ENCODE measurements at places on chromosomes 4 and X.
A peak's percentile ranks its signal among the peaks of the same experiment; 100 is the strongest.

DNA sequence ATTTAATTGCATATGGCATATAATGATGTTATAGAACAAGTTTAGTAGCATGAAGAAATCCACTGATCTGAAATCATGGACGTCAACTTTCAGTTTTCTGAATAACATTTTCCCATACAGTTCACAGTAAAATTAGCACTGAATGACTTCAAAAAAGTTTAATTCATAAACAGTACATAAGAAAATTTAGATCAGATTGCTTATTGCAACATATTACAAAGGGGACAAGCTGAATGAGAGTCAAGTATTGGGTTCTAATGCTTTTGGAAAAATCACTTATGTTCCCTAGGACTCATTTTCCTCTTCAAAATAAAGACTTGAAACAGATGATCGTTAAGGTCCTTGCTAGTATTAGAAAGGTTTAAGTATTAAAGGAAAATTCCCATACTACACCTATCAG lies 898.3 kb upstream of the INTU start:
- no peak for DNase-seq

- DNase-seq: no peak
Measured at GRCh38 chr4:53653484-53654053, 62.3 kb upstream of the LNX1 start.

DNA sequence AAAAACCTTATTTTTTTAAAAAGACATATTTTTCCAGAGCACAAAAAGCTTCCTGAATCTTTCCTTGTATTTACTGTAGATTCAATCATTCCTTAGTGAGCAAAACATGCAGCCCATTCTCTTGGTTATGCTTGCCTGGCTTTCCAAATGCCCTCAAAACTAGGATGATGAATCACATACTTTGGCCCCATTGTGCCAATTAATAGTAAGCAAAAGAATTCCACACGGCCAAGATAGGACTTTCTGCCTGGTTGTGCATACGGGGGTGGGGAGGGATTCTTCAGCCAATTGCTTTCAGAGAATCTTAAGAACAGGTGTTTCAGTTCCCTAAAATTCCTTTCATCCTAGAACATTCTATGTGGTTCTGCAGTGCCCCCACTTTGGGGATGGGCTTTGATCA lies 7.0 kb downstream of the RAI2 start:
- DNase-seq: no peak

DNA sequence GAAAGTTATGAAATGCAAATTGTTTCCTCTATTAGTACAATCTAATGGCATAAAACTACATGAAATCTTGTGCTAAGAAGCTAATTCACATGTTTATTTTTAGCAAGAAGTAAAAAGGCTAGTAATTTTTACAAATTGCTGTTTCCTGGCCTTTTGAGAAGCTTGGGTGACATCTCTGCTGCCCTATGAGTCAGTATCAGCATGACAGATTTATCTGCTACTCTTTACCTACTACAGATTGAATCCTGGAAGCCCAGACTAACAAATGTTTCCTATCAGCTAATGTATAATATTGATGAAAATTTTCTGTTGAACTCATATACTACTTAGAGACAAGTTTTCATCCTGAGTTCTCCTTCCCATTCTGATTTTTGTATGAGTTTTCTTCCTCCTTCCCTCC lies 232.4 kb downstream of the DCTD start:
- no peak for DNase-seq

DNA sequence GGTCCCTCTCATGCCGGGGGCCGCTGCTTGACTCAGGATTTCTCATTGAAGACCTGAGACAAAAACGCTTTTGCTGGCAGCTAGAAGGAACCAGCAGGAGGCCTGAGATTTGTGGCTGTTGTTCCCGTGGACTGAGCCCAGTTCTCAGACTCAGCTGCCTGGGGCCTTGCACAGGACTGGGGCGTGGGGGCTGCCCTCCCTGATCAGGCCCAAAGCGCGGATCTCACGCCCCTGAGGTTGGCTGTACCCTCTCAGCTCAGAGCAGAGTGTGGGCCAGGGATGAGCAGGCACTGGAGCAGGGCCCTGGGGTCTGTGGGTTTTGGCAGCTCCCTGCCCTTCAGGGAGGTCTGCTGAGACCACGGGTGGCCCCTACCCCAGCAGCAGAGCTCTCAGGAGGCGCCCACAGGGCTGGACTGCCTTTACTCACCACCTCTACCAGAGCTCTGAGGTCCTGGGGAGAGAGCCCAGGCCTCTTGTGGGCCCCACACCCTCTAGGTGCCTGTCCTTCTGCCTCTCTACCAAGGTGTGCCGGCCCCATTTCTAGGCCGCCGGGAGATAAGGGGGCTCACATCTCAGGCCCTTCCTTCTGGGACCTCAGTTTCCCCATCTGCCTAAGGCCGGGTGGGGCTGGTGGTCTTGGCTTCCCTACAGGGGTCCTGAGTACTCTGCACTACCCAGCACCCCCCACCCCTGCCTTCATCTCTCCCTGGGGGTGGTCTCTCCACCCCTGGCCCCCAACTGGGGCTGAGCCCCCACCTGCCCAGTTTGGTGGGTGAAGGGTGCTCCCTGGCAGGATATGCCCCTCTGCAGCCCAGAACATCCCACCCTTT lies 5.6 kb downstream of the MSANTD1 start:
- DNase-seq: no peak

GRCh38 chr4:56666279-56666678 lies 14.8 kb downstream of the HOPX start:
- DNase-seq: no peak

- DNase-seq: no peak
Measured at GRCh38 chr4:163536091-163536490, 41.6 kb downstream of the TMA16 start.

DNA sequence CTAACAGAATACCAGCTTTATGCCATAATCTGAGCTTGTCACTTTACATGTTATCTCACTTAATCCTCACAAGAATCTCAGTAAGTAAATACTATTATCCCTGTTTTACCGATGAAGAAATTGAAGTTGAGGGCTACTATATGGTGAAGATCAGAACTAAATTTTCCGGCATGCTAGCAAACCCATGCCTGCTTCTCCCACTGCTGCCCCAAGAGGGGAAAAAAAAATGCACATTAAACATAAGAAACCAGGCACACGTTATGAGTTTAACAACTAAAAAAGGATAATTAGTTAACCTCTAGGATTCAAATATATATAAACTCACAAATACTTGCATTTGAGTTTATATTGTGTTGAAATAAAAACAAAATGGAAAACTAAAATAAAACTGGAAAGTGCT lies 10.8 kb downstream of the SLC10A7 start:
- DNase-seq: no peak

DNA sequence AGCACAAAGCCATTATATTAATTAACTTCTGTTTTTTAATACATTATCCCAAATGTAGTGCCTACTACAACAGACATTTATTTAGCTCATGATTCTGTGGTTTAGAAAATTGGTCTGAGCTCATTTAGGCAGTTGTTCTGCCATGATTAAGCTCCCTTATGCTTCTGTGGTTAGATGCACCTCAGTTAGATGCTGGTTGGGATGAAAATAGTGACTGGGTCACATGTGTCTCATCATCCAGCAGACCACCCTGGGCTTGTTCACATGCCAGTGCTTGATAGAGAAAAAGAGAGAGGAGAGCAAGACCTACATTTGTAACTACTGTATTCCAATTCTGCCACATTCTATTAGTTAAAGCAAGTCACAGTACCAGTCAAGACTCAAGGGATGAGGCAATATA lies 376.4 kb upstream of the GNPDA2 start:
- no peak for DNase-seq

GRCh38 chr4:4412641-4413372 lies 25.9 kb downstream of the NSG1 start:
- DNase-seq: no peak

DNA sequence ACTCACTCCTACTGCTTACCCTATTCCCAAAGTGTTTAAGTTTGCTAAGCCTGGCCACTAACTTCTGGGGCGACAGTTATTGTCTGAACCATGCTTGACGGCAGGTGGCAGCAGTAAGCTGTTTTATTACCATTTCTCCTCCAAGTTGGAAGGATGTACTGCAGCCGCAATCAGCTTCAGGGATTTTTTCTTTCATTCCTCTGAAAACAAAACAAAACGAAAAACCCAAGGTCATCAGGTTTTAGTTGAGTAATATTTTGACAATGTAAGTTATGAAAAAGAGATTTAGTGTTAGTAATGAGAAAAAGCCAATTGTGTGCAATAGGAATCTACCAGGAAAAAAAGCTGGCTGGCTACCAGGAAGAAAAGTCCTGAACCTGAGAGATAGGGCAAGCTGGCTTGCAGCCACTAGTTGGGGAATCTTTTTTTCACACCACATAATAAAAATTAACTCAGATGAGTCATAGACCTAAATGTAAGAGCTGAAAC lies 13.2 kb upstream of the RAB9B start:
- peak; percentile 67 for DNase-seq

GRCh38 chr4:157898836-157899605 lies 273.8 kb downstream of the GASK1B start:
- peak; percentile 17 for DNase-seq

GRCh38 chrX:133405498-133406185 lies 9.6 kb downstream of the GPC4 start:
- DNase-seq: no peak

DNA sequence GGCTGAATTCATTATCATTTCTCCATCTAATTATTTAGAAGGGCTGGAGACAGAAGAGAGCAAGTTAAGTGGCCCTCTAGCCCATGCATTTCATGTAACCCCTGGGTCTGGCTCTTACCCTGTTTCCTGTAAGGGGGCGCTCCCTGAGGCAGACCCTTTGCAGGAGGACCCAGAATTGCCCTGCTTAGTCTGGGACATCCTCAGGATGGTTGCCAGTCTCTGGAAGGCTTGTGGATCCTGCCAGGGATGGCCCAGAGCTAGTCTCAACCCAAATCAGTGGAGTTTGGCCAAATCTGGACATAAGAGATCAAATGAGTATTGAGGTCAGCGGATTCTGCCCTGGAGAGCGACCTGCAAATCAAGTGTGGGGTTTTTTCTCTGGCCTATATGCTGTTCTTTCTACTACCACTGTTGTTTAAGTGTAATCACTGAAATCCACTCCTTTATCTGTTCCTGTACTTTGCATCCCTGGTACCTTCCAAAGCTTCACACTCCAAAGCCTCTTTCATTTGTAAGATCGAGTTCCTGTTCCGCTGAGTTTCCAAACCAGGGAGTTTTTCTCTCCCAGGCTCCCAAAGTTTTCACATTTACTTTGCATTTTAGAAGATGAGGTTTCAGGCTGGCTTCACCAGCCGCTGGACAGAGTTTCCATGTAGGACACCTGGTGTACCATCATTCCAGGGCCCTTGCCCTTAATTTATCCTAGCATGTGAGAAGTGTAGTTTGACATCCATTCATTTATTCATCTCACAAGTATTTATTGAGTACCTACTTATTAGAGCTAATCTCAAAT lies 6.3 kb downstream of the KLF3 start:
- DNase-seq: no peak

GRCh38 chr4:136650541-136651277 lies 881.6 kb downstream of the PCDH18 start:
- DNase-seq: no peak

- DNase-seq: no peak
Measured at GRCh38 chr4:37936889-37937498, 23.2 kb upstream of the PTTG2 start.

DNA sequence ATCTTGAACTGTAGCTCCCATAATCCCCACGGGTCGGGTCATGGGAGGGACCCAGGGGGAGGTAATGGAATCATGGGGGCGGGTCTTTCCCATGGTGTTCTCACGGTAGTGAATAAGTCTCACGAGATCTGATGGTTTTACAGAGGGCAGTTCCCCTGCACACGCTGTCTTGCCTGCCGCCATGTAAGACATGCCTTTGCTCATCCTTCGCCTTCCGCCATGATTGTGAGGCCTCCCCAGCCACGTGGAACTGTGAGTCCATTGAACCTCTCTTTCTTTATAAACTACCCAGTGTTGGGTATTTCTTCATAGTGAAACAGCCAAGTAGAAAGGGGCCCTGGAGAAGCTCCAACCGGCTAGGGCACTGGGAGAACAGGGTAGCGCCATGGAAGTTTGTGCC lies 12.3 kb downstream of the CTAG1A start:
- DNase-seq: no peak

- DNase-seq: no peak
Measured at GRCh38 chrX:41406201-41406600, 40.9 kb upstream of the NYX start.

- DNase-seq: no peak
Measured at GRCh38 chrX:49977319-49978090, 55.1 kb downstream of the CLCN5 start.

DNA sequence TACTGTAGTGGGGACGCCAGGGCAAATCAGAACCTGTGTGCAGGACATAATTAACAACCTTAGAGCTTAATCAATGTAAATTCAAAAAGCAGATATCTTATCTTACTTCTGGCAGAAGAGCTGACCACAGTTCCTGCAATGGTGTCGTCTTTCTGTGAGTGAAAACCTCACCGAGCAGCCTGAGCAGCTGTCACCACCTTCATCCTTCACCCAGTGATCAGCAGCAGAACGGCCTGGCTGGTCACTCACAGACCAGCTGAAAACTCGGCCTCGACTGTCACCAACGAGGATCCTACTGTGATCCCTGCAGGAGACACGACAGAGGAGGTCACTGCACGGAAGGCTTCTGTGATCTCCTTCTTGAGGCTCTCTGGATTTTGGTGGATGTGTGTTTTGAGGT lies 94.2 kb downstream of the CDS1 start:
- DNase-seq: no peak

DNA sequence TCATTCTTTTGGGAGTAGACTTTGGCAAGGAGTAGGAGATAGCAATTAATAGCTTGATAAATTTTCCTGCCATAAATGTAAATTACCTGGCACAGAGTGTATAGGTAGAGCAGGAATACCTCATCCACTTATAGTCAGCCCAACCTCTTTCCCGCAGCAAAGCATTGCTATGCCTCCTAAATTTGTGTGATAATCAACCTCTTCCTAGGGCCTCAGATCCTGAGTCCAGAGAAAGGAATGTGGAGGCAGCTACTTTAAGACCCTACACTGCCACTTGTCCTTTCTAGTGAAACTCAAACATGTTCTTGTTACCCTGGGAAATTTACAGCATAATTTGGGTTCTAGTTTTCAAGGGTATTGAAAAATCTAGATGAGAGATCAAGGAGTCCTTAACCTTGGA lies 919.0 kb downstream of the RAPGEF2 start:
- DNase-seq: no peak

GRCh38 chr4:129916991-129917390 lies 821.0 kb downstream of the C4orf33 start:
- DNase-seq: no peak

- no peak for DNase-seq
Measured at GRCh38 chr4:170875868-170876267, 786.1 kb upstream of the AADAT start.

DNA sequence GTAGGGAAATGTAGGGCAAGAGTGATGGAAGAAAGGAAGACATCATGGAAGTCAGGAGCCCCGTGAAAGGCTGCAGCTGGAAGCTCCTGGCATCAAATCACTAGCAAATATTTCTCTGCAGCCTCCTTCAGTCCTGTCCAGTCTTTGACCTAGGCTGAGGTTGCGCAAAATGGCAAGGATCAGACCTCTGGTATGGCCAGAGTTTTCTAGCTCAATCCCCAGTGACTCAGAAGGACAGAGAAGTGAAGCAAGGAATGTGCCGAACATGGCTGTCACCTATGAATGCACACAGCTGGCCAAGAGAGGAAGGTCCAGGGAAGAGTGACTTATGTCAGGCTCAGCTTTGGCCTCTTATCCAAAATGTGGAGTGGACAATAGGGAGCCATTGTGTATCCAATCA lies 71.1 kb upstream of the PHOX2B start:
- no peak for DNase-seq
